Thymus (tissue), 14 donors: ENCODE measurements at places on chromosomes 6 and 20. TPM values are rescaled to one million over a fixed set of nuclear protein-coding genes. Genes with fewer than 3 reads are reported as not detected.

The GPR6 gene
- total RNA-seq, result not detected

The SLC22A2 gene
- total RNA-seq, result not detected

The DEFB124 gene
- not detected for total RNA-seq

GRCh38 chr6:134658596-134658995, 291.3 kb downstream of the ALDH8A1 start:
- no peak overlapping the region for H3K4me3 ChIP-seq
- no peak overlapping the region for H3K27ac ChIP-seq
- no peaks in the 10 kb centered on the region for H3K4me1 ChIP-seq

- H3K36me3 ChIP-seq, result no peaks in the 10 kb centered on the region
- no peak overlapping the region for H3K27ac ChIP-seq
- H3K4me1 ChIP-seq, result no peaks in the 10 kb centered on the region
- no peak overlapping the region for H3K4me3 ChIP-seq
These were observed 208.5 kb upstream of the SSTR4 start for GRCh38 chr20:22826306-22827230.
